CD4-positive, alpha-beta T cell treated with Interleukin-17A for 1 hour (primary cell): ENCODE measurements at places on chromosomes 6 and 20.

DNA sequence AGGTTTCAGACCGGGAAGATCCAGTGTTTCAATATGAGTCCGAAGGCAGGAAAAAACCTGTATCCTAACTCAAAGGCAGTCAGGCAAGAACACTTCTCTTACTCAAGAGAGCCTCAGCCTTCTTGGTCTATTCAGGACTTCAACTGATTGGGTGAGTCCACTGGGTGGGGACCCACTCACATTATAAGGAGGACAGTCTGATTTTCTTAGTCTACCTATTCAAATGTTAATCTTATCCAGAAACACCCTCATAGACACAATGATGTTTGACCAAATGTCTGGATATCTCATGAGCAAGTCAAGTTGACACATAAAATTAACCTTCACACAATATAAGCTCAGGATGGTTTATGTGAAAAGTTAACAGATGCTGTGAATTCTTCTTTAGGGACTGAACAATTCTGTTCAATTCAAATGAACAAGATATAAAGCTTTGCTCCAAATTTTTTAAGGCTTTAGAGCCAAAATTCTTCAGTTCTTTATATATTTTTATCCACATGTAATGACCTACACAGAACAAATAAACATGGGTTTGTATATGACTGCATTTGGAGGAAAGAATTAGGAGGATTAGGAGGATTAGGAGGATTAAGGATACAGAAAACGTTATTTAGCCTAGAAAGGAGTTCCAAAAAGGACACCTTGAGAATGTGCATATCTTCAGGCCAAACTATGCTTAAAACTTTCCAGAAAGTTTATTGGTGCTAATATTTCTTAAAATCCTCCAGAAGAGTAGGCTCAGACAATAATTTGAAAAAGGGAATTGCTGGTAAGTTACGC, 35.3 kb upstream of the LAMA2 start:
- no peak for DNase-seq

DNA sequence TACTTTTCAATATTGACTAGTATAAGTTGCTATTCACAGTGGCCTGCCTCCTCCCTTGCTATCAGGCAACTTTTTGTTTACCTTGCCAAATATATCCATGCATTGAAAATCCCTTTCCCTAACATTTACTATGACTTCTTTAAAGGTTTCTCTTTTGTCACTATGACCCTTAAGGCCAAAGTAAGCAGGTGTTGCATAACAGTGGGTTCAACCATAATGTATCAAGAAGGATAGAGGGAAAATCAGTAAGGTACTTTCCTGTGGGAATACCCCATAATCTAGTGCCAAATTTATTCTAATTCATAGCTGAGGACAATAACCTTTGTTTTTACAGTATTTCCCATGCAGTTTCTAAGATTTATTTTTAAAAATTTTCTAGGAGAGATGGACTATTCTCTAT, 527.6 kb downstream of the CDKAL1 start:
- DNase-seq, result no peak

- DNase-seq, result no peak
Measured at GRCh38 chr6:108831104-108831503, 17.1 kb upstream of the ARMC2 start.

DNA sequence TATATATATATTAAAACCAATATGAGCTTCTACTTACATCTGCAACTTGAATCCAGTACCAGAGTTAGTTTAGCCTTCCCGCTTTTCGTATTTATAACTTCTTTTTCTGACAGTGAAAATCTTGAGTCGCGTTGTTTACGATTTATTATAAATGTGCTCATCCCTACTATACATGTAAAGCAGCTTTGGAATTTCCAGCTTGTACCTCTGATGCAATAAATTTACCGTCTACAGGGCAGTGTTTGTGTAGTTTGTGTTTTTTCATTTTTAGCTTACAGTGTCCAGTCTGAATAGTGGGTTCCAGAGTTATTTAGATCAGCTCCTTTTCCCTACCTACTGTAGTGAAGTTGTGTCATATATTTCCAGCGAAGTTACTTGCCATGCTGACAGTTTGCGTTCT, 66.3 kb downstream of the TIAM2 start:
- no peak for DNase-seq

DNA sequence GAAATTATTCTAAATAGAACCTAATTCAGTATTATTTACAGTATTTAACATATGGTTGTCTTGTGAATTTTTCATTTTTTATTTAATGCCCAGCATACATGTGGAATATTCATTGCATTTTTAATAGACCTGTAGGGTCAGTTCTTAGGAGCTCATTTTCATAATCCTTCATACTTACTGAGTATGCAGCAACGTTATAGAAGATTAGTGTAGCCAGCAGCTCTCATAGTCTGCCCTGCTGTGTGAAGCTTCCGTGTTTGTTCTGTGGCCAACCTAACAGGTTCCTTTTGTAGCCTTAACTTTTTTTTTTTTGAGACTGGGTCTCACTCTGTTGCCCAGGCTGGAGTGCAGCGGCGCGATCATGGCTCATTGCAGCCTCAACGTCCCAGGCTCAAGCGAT, 261.4 kb downstream of the ARID1B start:
- no peak for DNase-seq

DNA sequence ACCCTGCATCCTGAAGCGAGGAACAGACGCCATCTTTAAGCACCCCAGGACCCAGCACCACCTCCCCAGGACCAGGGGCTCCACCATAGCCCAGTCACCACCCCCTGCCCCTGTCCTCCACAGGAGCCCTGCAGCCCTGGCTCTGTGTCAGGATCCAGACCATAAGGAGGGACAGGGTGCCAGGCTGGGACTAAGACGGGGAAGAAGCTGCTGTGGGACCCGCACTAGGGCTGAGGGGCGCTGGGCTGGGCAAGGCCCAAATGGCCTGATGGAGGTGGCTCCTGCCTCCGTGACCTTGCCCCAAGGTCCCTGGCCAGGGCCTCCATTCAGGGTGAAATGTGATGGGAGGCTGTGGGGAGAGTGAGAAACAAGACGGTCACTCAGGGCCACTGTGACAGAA, 385.6 kb downstream of the TAF4 start:
- no peak for DNase-seq

- no peak for DNase-seq
Measured at GRCh38 chr20:15267935-15268334, 930.5 kb upstream of the FLRT3 start.

GRCh38 chr6:88059191-88059590, 11.6 kb downstream of the SPACA1 start:
- DNase-seq, result no peak

- DNase-seq, result no peak
Measured at GRCh38 chr6:141158740-141159139, 974.0 kb upstream of the GJE1 start.
